ENCODE measurements at places on chromosomes 7 and 10.
A peak's percentile ranks its signal among the peaks of the same experiment; 100 is the strongest.

DNA sequence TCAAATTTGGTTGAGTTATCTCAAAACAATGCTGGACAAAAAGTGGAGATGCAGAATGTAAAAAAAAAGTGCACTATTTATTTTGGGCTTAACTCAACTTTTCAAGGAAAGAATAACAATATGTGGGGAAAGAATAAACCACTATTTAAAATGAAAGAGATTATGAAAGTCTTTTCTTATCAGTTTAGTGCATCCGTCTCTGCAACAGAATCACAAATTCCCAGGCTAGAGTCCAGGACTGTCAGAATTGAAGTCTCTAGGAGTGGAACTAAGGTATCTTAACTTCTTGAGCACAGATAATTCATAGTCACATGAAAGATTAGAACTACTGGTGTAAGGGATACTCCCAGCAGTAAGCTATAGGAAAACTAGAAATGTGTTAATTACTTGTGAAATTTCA, 1200.3 kb upstream of the LRRN3 start:
- DNase-seq: no peak

GRCh38 chr7:126362746-126363145, 890.0 kb downstream of the GRM8 start:
- DNase-seq: no peak

DNA sequence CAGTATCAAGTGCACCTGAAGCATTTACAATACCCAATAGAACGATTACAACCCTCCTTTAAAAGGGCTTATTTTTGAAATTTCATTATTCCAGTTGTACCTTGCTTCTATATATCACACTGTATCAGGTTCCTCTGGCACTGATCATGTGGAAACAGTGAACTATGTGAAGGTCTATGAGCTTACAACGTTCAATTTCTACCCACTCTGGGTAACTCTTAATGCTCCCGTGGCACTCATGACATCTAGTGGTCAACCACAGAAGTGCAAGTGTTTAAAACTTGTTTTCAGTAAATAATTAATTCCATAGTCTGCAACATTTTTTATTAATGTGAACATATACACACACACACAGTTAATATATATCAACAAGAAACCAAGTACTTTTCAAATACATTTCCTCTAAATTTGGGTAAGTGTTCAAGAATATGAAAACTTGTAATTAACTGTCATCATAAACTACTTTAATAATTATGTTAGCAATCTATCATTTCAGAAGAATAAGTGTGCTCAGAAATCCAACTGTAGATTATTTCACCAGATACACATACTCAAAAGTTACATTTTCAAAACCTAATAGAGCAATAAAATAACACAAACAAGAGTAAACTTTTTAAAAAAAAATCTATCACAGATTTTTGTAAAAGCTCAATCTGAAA, 61.0 kb downstream of the MPP7 start:
- peak; percentile 42 for DNase-seq

DNA sequence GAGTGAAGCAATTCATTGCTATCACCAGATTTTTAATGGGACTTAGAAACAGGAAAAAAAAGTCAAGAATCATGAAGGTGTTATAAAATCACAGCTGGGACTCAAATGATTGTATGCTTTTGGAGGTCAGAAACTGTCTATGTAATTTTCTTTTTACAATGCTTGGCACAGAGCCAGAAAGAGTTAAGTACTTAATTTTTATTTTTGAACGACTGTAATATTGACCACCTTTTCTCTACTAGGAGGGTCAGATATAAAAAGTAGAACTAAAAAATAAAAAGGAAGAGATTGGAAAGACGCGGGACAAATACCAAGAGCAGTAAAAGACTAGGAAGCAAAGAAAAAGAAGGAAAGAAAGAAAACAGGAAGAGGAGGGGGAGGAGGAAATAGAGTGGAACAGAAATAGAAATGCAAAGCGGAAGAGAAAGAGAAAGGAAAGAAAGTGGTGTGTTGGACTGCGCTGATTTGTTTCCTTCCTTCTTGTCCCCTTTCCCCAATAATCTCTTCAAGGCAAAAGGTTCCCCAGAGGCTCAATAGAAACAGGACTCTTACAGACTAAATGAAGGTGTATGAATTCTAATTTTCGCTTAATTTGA, 23.2 kb upstream of the C1GALT1 start:
- no peak for DNase-seq

Measured in hematopoietic multipotent progenitor cell treated with erythropoietin and hydrocortisone succinate and interleukin-3 and kit ligand, for 17 days (in vitro differentiated cells).